ENCODE measurements at places on chromosomes 6 and 20.

DNA sequence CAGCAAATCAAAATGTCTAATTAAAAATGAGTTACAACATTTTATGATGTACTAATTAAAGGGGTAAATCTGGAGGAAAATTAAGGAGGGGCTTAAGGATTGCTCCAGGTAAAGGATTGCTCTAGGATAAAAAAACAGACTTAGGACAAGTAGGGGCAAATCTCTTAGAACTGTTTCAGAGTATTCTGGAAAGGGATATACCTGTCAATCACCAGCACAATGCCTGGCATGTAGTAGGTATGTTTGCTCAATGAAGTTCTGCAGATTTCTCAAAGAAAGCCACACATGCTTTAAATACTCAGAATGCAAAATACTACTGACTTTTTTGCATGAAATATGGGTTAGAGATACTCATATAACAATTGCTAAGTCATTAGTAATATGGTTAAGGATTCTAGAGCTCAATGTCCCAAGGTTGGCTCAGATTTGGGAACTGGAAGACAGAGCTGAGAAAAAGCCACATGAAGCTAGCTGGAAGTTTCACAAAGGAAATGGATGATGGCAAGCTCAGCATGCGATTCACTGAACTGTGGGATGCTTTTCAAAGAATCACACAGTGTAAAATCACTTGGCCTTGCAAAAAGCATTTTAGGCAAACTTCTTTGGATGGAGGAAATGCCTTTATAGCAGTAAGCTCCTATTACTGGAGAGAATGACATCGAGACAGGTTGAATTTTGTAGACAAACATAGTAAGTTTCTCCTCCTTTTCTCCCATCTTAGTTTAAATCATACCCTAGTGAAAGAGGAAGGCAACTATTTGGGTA is 72.8 kb downstream of the MAP3K5 start:
- no peak for DNase-seq

GRCh38 chr6:147829835-147830234 is 321.3 kb downstream of the SAMD5 start:
- DNase-seq, result no peak

DNA sequence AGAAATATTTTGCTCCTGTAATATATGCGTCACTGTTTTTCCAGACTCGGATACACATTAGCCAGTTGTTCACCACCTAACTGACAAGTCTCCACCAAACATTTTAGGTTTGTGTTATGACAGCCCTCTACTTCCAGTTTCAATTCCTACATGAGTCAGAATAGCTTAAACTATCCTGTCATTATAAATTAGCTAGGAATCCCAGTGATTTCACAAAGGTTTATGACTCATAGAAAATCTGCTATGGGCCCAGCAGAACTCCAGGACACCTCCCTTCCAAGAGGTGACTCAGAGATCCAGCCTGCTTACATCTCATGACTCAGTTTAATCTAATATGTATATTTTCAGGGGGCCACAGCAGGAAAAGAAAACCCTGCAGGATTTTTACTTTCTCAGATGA is 17.4 kb upstream of the PLCB4 start:
- no peak for DNase-seq

DNA sequence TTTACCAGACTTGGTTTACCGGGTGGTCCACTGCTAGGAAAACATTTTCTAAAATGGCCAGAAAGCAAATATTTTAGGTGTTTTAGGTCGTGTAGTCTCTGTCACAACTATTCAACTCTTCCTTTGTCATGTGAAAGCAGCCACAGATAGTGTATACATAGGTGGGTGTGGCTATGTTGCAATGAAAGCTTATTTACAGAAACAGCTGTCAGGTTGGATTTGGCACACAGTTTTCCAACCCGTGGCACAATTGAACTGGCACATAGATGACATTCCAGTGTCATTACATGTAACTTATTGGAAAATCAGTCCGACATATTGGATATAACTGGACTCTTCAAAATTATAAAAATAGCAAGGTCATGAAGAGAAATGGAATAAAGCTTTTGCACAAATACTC is 68.9 kb upstream of the KCNQ5 start:
- DNase-seq, result no peak

- DNase-seq, result no peak
Measured at GRCh38 chr6:161169035-161169434, 104.8 kb downstream of the AGPAT4 start.

DNA sequence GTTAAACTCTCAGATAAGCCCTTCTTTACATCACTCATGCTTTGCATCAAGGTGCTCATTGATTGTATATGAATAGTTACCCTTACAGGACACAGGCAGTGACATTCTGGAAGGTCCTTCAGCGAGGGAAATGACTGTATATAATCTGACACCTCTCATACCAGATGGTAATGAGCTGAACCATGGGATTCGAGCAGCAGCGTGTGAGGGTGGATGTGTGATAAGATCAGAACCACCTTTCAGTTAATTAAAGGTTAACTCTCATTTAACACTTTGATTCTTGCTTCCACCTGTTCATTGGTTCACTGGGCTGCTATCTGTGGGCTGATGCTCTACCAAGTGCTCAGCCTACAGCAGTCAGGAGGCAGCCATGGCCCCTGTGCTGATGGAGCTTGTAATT is 24.2 kb downstream of the NEDD9 start:
- no peak for DNase-seq

DNA sequence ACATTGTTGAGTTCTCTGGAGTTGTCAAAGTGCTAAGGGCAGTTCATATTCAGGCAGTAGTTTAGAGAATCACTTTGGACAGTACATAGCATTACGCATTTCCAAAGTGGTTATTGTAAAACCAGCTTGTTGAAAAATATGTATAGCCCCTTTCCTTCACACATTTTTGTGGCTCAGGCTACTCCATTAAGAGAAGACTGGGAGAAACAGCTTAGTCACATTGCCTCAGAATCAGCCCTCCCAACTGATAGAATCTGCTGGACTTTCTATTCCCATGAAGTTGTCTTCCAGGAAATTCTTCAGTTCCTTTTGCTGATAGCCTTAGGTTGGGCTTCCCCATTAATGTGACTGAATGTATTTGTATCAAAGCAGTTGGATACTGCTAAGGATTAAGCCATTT is 39.5 kb upstream of the HDGFL1 start:
- DNase-seq, result no peak

DNA sequence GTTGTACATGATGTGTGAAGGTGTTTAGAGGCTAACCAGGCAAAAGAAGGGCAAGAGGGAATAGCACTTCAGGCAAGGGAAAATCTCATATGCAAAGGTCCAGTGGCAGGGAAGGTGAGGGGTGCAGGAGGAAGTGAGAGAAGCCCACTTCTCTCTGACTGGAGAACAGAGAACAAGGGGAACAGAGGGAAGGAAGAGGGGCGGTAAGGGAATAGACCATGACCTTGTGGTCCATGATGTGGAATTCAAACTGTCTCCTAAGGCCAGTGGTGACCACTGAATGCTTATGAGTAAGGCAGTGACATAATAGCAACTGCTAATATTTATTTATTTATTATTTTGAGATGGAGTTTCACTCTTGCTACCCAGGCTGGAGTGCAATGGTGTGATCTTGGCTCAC is 20.6 kb upstream of the SLC9A8 start:
- DNase-seq, result no peak

DNA sequence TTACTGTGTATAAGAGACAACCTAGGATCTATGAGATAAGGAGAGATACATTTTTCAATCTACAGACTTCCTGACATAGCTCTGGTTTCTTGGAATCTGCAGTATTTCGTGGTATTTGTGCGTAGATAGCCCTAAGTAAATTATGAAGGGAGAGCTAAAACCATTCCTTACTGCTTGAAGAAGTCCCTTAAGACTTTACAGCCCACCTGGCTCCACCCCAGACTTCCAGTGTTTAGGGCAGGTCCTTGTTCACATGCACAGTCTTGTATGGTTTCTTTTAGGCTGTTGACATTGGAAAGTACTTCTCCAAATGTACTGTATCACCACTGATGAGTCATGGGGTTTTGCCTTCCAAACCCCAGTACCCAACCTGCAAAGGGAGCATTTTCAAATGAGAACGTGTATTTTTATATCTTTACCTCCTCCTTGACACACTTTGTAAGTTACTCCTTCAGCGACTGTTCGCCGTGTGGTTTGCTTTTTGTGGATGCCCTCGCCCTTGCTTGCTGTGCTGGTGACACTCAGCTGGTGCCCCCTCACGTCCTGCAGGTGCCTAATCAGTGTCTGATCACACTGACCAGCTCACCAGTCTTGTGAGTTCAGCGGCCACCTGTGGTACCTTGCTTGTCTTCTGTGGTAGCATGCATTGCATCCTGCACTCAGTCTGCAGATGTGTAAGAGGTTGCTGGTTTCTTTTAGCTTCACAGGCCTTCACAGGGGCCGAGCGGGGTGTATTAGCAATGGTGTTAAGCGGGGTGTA is 73.3 kb downstream of the IGF2R start:
- no peak for DNase-seq

DNA sequence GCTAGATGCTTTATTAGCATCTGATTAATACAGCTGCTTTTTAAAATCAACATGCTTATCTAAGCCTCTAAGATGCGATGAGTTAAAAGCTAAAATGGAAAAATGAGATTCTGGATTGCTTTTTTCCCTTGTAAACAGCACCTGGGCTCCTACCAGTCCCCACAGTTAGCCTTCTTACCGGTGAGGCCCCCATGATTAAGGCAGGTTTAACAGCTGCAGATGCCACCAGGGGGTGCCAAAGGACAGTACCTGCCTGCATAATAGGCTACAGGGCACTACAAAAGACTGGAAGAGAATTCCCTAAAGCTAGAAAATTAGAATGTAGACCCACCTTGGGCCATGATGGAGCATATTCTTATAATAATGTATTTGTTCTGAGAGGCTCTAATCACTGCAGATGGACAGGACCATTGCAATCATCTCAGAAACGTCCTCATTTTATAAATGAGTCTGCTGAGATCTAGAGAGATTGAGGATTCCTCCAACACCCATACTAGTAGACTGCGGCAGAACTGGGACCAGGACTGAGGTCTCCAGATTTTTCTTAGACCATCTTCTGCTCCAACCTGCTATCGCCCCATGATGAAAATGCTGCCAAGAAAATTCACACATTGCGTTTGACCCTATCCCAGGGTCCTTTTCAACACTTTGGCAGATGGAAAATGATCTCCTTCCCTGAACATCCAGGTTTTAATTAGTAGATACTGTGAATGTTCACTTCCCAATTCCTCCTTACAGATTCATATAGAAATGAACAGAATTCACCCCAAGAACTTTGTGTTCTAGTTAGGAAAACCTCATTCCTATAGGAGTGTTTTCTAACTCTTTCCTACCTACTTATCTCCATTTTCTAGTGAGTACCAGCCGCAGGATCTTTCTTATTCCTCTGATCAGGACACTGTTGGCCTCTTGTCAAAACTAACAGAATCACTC is 148.8 kb downstream of the RPS12 start:
- peak; percentile 28 for DNase-seq

GRCh38 chr20:539848-540247 is 3.7 kb downstream of the CSNK2A1 start:
- DNase-seq, result no peak

DNA sequence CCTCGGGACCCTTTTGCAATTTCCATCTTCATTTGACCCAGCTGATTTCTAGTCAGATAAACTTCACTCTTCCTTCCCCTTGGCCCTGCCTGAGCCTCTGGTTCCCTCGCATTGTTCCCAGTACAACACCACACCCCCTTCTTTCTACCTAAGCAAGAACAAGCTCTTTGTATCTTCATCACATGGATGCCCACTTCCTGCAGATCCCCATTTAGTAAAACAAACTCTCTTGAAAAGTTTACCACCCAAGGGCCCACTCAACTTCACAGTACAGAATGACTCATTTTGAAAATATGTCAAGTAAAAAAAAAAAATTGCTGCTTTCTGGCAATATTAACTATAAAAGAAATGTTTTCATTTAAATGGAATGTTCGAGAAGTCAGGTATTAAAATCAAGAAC is 5.2 kb downstream of the FAXC start:
- DNase-seq, result no peak

- DNase-seq, result no peak
Measured at GRCh38 chr6:41466437-41466990, 79.7 kb upstream of the FOXP4 start.

All from activated CD4-positive, CD25-positive, alpha-beta regulatory T cell (primary cell).